Posterior cingulate gyrus (tissue), 11 donors: ENCODE measurements at places on chromosomes 6 and 20.

DNA sequence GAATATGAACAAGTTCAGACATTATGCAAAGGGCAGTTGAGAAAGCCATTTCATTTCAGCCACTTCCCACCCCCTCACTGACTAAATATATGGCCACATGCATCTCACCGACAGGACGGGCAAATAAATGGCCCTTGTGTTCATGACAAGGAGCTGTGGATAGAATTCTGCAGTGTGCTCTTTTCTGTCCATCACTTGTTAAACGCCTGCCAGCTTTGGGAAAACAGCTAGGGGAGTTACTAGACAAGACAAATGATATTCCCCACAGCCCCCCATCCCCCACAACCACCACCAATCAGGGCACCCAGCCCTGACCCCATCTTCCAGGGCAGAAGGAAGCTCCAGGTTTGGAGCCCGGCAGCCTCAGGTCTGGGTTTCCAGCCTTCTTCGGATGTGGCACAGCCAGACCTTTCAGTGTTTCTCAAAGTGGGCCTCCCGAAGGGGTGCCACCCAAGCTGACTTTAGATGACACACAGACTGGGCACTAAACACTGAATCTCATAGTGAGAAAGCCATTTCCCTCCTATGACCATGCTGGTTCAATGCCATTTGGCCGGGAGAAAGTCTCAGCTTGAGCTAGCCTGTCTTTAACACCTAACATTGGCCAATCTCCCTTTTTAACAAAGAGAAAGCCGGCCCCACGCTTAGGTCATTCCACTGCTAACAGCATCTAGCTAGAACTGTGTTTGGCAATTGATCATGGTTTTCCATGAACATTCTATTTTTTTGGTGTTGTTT, 4.0 kb upstream of the RIPOR3 start:
- DNase-seq: no peak

DNA sequence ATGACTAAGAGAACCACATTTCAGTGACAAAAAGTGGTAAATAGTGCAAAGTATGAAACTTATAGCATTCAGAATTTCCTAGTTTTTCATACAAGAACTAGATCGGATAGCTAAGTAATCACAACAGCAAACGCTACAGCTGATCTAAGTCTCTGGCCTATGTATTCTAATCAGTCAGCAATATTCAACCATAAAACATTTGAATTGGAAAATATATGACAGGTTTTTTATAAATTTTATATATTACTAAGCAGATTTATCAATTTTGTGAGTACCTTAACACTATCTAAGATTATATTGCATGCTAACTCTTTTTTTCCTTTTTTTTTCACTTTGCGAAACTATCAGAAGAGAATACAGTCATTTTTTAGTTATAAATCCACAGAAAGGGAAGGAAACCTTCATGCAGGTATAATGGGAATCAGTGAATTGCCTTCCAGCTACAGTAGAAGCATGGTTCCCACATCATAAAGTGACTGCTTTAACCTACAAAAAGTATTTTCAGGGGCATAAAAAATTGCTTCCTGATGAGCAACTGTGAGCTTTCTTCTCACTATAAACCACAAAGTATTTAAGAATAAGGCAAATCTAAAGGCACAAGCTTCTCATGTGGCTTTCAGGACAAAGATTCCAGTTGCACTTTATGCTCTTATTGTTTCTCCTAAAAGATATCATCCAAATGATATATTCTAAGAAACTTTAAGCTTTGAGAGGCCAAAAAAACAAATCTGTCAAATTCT, 74.0 kb upstream of the GJE1 start:
- DNase-seq: no peak

- no peak for DNase-seq
Measured at GRCh38 chr20:18567739-18568091, 483 bp downstream of the SMIM26 start.

DNA sequence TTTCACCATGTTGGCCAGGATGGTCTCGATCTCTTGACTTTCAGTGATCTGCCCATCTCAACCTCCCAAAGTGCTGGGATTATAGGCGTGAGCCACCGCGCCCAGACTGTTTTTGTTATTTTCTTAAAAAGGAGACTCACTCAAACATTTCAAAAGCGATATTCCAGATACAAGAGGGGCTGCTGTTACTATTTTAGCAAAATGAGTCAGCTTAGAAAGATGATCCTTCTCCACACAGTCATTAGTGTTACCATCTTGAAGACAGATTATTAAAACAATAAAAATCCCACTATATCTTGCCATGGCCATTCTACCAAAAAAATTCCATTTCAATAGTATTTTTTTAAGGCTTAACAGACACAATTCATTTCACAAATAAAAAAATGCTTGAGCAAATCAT, 102.8 kb downstream of the PREP start:
- no peak for DNase-seq

DNA sequence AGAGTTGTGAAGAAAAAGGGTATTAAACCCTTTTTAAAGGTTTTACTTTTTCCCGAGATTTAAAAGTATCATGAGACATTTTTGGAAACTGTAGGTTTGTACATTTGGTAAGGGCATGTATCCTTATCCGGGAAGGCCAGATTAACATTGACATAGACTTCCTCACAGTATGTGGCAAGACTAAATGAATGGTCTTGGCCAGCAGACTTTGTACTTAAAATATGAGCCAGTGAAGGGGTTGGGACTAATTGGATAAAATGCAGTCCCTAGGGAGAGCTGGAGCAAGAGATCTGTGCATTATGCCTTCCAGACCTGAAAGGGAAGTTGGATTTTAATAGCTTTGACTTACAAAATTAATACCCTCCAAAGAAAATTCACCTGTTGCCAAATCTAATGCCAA, 60.4 kb upstream of the CCN2 start:
- DNase-seq: no peak

DNA sequence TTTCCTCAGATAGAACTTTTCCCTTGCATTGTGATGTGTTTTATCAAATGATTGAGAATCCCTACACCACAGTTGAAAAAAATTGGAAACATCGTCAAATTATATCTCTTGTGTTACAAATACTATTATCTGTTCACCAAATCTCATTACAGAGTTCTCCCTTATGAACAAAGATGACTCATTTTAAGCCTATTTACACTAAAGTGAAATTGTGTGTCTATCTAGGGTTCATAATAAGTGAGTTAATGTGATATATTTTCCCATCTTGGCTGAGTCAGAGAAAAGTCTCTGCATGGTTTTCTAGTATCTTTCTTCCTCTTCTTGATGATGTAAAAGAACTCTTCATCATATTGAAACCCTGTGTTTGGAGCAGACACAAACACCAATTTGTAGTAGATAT, 1263.3 kb upstream of the EYS start:
- DNase-seq: no peak

DNA sequence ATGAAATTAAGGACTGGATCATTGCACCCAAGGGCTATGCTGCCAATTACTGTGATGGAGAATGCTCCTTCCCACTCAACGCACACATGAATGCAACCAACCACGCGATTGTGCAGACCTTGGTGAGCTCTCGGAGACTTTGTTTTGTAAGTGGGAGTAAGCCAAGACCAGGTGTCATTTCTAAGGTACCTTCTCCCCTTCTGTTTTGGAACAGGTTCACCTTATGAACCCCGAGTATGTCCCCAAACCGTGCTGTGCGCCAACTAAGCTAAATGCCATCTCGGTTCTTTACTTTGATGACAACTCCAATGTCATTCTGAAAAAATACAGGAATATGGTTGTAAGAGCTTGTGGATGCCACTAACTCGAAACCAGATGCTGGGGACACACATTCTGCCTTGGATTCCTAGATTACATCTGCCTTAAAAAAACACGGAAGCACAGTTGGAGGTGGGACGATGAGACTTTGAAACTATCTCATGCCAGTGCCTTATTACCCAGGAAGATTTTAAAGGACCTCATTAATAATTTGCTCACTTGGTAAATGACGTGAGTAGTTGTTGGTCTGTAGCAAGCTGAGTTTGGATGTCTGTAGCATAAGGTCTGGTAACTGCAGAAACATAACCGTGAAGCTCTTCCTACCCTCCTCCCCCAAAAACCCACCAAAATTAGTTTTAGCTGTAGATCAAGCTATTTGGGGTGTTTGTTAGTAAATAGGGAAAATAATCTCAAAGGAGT, 30.4 kb downstream of the TXNDC5 start:
- DNase-seq: no peak

GRCh38 chr6:33716379-33716778, 4.9 kb upstream of the UQCC2 start:
- no peak for DNase-seq

DNA sequence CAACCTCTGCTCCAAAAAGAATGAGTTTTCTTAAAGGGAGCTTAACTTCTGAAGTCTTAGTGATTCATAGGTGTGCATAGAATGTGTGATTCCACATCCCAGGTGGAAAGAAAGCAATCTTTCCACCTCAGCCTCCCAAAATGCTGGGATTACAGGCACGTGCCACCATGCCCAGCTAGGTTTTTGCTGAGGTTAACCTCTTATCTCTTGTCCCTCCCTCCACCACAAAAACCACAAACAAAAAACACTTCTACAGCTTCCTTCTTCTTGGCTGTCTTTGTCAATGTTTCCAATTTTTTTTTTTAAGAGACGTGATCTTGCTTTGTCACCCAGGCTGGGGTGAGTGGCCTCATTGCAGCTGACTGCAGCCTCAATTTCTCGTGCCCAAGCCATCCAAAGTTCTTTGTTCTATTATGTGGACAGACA, 8.1 kb upstream of the CSE1L start:
- DNase-seq: no peak

DNA sequence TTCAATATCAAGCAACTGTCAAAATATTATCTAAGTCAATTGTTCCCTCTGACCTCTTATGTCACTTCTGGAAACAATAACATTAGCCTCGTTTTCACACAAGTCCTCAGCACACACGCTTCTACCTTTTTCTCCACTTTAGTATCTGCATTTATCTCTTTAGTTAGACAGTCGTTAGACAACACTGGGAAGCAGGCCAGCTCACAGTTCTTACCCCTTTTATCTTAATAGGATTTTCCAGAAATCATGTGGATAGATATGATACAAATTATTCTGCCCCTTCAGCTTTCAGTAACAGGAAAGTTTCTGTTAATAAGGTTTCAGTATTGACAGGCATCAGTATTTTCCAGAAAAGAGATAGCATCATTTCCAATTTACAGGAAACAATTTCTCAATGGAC, 25.9 kb upstream of the HAO1 start:
- no peak for DNase-seq

DNA sequence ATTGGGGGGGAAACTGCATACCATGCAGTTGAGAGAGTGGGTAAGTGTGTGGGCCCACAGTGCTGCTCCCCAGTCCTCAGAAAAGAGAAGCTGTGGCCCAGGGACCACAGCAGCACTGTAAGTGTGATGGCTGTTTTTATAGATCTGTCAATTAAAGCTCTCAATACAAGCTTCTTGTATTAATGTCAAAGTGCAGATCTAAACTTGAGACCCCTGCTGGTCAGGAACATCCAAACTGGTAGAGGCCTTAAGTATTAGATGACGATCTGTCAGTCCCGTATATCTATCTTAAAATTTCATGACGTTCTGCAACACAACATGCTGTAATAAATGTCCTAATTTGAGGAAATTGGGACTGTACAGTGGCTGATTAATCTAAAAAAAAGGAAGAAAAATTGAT, 74.8 kb downstream of the TULP4 start:
- DNase-seq: no peak

DNA sequence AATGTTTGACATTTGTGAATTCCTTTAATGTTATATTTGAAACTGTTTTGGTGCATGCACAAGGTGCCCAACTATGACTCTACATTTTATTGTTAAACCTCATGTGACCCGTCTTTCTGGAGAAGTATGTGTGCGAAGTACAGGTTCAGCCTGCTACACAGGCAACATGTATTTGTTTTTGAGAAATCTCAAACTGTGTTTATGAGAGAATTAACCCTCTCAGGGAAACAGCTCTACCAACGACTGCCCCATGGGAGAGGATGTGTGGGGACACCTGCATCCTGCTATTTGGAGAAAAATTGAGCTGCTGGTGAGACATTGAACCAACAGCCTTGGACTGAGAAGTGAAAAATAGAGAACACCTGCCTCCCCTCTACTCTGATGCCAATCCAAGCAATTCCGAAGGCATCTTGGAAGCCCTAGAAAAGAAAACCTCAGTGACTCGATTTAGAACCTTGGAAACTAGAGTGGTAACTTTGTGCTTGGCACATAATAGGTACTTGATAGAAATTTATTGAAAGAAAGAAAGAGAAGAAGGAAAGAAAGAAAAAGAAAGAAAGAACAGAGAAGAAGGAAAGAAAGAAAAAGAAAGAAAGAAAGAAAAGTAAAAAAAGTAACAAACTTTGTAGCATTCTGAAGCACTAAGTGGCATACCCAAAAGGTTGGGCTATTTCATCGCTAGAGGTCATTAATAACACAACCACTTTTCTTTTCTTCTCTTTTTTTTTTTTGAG, 2.9 kb upstream of the AKAP12 start:
- DNase-seq: no peak

- no peak for DNase-seq
Measured at GRCh38 chr6:44828780-44829179, 441.3 kb downstream of the CDC5L start.

- DNase-seq: no peak
Measured at GRCh38 chr20:61371501-61372136, 119.6 kb downstream of the CDH4 start.

DNA sequence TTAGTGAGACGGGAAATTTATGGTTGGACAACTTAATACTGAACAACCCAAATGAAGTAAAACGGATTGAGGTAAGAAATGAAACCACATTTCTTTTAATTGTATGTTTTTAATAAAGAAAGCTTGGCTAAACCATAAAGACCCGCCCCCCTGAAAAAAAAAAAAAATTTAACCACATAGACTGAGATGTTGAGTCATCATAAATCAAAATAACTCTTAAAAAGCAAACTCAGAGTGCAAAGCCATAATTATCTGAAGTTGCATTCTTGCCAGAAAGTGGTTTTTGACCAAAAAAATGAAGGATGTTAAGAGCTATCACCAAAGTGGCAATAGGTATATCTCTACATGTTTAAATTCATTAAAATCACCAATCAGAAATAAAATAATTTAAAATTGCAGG, 101.8 kb upstream of the COL21A1 start:
- DNase-seq: no peak

DNA sequence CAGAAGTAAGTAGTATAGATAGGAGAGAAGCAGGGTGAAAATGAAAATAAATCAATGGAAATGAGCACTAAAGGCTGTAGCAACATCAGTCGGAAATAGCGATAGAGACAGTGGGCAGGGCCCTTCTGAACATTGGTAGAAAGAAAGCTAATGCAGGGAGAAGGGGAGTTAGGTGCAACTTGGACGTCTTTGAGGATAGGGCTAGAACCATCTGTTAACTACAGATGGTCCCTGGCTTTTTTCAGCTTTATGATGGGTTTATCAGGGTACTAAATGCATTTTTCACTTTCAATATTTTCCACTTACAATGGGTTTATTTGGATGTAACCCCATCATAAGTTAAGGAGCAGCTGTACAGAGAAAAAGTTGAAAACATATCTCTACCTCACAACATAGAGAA, 72.8 kb upstream of the CNR1 start:
- no peak for DNase-seq

GRCh38 chr20:59598625-59599310, 5.6 kb upstream of the PHACTR3 start:
- DNase-seq: no peak

DNA sequence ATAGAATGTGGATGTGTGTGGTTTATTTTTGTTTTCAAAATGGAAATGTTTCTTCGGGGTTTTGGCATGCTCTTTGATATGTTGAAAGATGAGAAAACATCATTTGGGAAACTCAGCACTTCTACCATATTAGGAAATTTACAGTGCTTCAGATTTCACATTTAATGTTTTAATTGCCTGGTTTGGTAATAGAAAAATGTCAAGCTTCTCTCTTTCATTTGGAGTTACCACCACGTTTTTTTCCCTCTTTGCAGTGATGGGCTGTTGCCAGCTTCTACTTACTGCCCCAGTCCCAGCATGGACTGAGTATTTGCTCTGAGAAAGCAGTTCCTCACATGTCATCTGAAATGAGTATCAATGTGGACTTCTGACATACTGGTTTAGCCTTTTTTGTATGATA, 267.7 kb downstream of the PRL start:
- no peak for DNase-seq
